ENCODE measurements at places on chromosomes 1 and 21.
A peak's percentile ranks its signal among the peaks of the same experiment; 100 is the strongest.

- no peak for DNase-seq
Observed at GRCh38 chr1:31183126-31183525, 56.6 kb downstream of the NKAIN1 start.

DNA sequence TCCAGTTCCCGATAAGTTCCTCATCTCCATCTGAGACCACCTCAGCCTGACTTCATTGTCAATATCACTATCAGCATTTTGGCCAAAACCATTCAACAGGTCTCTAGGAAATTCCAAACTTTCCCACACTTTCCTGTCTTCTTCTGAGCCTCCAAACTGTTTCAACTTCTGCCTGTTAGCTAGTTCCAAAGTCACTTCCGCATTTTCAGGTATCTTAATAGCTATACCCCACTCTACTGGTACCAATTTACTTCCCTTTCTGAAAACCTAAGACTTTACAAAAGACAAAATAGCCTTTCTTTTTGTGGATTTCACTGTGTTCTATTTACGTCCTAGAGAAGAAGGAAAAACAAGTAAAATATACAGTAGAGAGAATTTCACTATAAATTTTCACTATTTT, 147.0 kb upstream of the FMN2 start:
- no peak for DNase-seq

DNA sequence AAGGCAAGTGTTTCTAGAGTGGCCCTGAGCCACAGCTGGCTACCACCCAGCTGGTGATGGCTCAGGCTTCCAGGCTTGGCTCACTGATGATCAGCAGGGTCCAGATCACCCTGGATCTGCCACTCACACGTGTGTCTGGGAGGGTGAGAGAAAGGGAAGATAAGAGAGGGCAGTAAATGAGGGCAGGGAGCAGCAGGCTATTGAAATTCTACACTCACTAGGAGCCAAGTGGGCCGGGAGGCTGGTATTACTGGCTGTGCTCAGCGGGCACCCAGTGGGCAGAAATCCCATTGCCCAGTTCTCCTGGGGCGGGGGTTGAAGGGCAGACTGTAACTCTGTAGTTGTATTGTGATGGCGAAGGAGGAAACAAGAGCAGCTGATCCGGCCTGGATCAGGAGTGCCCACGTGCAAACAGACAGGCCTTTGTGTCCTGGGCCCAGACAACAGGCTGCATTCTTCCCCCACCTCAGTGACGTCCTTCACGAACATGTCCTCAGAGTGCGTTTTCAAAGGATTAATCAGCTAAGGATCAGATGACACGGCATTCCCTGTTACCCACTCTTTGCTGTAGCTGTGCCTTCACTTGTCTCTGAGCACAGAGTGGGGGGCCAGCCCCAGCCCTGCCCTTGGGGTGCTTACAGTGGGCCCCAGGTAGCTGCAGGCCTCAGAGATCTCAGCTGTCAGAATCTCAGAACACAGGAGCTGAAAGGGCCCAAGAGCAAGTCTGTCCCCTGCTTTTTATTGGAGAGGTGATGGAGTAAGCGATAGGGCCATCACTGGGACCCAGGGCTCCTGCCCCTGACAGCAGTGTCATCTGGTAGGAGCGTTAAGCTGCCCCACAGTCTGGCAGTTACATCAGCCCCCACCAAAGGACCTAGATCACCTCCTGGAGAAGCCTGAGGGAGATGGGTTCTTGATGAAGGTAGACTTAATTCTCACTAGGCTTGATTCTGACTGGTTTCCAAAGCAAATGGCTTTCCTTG, 60.5 kb downstream of the ATP1A1 start:
- DNase-seq: no peak

DNA sequence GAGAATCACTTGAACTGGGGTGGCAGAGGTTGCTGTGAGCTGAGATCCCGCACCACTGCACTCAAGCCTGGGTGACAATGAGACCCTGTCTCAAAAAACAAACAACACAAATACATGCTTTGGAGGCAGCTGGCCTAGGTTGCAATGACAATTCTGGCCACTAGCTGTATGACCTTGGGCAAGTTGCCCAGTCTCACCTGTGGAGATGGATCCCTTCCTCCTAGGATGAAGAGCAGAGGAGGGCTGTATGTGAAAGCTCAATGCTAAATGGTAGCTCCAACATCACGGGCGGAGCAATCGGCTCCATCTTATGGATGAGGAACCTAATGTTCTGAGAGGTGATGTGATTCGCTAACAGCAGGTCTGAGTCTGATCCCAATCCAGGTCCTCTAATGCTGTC, 20.6 kb downstream of the ADORA1 start:
- no peak for DNase-seq

GRCh38 chr1:203629507-203630082, 3.0 kb downstream of the ATP2B4 start:
- no peak for DNase-seq

DNA sequence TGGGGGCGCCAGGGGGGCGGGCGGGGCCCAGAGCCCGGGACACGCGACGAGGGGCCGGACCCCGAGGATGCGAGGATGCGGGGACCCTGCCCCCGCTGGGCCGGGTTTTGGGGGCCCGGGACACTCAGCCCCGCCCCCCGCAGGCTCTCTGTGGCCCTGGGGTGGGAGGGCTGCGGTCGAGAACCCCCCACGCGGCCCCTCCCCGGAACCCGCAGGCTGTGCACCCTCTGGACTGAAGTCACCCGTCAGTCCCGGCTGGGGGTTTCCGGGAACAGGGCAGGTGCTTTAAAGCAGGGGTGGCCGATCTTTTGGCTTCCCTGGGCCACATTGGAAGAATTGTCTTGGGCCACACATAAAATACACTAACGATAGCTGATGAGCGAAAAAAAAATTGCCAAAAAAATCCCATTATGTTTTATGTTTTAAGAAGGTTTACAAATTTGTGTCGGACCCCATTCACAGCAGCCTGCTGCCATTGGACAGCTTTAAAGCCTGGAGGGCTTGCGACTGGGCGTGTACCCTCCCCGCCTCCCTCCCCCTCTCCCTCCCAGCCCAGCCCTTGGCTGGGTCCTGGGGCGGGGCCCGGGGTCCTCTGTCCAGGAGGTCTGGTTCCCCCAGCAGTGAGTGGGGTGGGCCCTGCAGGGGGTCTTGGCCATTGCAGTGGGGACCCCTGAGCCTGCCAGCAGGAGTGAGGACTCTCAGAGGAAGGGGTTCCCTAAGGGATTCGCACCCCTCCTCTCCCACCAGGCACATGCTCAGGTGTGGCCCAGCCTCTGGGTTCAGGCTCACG, 21.6 kb upstream of the C1orf159 start:
- DNase-seq: no peak

DNA sequence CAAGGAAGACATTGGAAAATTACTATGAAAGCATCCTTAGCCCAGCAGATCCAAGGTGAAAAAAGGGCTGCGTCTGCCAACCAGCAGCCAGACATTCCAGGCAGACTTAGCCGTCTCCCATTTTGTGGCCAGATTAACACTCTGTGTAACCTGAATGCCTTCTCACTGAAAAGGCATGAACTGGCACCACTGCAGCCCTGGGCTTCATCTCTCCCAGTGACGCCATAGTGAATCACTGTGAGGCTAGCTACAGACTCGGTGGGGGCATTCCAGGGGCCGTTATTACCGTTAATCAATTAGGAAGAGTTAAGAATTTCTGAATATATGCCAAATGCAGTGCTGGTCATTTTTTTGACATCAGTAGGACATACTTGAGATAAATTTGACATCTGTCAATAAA, 627.4 kb downstream of the LMO4 start:
- DNase-seq: peak; percentile 81

DNA sequence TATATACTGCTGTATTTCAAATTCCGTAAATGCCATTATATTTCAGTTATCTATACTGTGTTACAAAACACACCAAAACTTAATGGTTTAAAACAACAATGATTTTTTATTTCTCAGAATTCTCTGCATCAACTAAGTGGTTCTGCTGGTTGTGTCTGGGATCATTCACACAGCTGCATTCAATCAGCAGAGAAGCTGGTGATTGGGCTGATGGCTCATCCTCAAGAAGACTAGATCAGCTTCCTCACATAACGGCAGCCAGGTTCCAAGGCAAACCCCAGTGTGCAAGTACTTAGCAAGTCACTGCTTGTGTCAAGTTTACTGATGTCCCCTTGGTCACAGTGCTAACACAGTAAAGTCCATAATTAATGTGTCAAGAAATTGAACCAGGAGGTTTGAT, 86.3 kb upstream of the VANGL1 start:
- DNase-seq: no peak

DNA sequence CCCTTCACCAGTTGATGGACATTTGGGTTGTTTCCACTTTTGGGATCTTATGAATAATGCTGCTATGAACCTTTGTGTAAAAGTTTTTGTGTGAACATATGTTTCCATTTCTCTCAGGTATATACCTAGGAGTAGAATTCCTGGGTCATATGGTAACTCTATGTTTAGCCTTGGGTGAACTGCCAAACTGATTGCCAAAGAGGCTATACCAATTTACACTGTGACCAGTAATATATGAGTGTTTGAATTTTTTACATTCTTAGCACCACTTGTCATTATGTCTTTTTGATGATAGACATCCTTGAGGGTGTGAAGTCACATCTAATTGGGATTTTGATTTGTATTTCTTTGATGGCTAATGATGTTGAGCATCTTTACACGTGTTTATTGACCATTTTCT, 290.1 kb downstream of the DUSP10 start:
- DNase-seq: no peak

- DNase-seq: no peak
Observed at GRCh38 chr1:15489052-15489736, 13.3 kb downstream of the CELA2B start.

- DNase-seq: peak; percentile 25
Observed at GRCh38 chr1:98794196-98794886, 132.8 kb downstream of the SNX7 start.

DNA sequence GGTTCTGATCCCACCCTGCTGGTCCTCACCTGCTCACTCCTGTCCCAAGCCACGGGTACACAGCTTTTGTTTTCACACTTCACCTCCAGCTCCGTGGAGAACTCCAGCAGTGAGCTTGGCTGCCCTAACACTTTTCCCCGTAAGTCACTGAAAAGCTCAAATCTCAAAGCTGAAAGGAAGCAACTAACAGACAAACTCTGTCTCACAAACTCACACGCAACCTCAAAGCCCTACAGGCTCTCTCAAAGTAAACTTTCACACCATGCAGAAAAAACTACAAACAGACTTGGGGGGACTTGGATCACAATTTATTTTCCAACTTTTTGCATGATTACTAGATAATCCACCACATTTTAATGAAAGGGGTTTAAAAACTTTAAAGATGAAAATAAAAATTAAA, 88.3 kb downstream of the AK5 start:
- no peak for DNase-seq

DNA sequence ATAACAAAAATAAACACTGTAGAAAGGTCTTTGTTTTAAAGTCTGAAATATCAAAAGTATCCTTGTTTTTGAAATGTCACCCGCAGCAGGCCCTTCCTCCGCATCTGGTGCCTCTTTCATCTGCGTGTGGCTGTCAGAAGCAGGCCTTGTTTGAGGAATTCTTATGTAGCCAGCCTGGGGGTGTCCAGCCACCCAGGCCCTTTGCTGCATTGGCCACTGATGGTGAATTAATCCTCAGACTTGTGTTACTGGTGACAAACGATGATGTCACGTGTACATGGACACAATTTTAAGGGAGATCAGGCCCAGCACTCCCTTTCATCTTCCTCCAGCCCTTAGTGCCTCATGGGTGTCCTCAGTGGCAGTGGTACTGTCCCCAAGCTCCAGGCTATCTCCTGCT, 208.0 kb upstream of the GALNT2 start:
- no peak for DNase-seq

DNA sequence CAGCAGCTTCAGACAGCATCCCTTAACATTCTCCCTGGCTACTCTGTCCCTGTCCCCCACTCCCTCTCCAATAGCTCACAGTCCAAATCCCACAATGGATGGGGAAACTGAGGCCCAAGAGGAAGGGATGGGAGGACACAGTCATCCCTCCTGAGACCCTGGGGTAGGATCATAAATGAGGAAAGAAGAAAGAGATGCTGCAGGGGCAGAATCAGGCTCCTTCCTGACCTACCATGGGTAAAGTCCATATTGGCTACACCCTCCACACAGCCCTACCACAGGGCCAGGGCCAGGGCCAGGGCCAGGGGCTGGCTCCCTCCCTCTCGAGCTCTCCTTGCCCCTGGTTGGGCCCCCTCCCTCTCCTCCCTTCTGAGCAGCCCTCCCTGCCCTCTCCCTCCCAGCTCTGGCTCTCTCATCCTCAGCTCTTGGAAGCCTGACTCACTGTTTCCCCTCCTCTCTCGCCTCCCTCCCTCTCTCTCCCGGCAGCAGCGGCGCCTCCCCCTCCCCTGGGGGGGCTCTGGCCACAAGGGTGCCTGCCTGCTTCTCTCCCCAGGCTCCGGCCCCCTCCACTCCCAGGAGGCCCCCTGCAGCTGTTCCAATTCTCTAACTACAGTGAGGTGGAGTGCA, 4.9 kb downstream of the AHDC1 start:
- no peak for DNase-seq

- no peak for DNase-seq
Observed at GRCh38 chr1:89705901-89706699, 73.2 kb downstream of the LRRC8C start.

DNA sequence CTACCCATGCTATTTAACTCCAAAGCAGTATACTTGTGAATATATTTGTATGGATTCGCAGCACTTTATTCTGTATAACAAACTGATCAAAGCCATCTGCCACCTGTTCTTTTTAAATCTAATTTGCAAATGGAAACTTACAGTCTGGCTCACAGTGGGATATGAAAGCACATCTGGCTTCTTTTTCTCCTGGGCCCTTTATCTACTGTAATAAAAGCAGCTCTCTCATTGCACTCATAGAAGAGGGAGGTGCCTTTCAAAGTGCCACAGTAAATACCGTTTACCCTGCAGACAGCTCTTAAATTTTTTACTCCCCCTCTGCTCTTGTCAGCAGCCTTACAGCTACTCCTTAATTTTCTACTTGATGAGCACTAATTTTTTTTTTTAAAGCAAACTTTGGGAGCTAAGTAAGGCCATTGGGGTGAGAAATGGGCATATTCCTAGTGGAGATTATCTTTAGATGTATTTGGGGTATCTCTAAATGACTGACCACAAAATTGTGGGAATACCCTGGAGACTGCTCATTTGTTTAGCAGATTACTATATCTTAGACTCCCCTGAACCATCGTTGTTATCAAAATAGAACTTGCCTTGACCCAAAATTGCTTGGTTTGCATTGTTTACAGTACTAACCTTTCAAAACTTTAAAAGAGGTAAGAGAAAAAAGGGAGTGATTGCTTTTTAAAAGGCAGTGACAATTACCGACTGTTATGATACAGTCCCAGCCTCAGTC, 110.1 kb downstream of the VPS13D start:
- no peak for DNase-seq

DNA sequence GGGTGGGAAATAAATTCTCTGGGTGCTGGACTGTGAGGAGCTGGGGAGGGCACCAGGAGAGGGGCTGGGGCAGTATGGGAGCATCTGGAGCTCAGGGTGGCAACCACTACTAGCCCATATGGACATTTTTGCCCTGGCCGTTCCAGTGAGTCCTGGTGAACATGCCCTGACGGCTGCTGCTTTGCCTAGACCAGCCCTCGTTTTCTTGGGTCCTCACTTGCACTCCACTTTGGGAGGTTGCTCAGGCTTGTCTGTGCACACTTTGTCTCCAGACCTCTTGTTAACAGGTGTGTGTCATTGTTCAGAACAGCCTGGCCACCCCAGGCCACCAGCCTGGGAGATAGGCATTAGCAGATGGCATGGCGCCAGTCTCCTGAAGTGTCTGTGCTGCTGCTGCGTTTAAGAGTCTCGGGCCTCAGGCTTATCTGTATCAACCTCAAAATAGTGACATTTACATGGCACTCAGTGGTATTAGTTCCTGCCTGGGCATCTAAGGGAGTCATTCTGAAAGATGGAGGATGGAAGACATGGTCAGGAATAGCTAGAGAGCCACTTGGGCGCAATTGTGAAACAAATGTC, 190.5 kb downstream of the PTPRU start:
- DNase-seq: no peak

GRCh38 chr1:52640697-52641096, 7.7 kb downstream of the SHISAL2A start:
- no peak for DNase-seq
